ENCODE measurements at places on chromosomes 5 and 9.

- no peak for DNase-seq
Measured at GRCh38 chr9:95057101-95057500, 260.4 kb downstream of the FANCC start.

- no peak for DNase-seq
Measured at GRCh38 chr5:137831105-137831504, 36.6 kb upstream of the MYOT start.

DNA sequence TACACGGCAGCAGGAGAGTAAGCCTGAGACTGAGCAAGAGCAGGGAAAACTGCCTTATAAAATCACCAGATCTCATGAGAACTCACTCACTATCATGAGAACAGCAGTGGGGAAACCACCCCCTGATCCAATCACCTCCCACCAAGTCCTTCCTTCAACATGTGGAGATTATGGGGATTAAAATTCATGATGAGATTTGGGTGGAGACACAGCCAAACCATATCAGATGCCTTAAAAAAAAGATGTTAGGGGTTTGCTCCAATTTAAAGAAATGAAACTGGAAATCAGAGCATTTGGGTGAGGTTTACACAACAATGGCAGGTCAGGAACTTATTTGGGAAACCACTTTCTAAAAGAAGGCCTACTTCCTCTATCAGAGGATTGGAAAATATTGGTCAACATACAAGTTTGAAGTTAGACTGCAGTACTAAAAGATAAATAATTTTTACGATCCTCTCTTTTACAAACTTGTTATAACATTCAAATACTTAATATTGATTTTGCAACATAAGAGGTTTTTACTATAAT, 105.1 kb downstream of the FBN2 start:
- DNase-seq, result no peak

- no peak for DNase-seq
Measured at GRCh38 chr5:148511810-148512347, 128.1 kb downstream of the FBXO38 start.

DNA sequence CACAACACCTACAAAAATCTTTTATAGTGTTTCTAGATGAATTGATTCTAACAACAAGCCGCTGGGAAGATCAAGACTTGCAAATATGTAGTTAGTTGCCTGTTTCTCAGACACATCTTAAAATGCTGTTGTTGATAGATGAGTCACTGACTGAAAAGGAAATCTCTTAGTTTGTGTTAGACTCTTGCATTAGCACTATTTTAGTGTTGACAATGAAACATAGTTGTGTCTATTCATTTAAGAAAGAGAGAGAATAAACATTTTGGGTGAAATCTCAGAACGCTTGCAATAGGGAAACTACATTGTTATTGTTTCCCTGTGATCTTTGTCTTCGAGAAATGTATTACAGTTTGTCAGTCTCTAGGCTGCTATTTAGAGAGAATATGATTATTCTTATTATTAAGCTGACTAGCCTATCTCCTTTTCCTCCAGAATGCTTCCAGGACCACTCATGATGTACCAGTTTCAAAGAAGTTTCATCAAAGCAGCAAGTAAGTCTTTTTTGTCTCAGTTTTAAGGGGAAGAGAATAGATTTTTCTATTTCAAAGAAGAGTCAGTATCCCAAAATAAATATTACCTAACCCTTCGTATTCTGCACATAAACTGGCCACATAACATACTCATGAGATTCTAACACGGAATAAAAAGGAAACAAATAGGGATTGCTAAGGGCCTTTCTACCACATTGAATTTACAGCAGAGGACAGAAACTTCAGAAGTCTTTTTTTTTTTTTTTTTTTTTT, 285.6 kb downstream of the ARHGAP26 start:
- no peak for DNase-seq

DNA sequence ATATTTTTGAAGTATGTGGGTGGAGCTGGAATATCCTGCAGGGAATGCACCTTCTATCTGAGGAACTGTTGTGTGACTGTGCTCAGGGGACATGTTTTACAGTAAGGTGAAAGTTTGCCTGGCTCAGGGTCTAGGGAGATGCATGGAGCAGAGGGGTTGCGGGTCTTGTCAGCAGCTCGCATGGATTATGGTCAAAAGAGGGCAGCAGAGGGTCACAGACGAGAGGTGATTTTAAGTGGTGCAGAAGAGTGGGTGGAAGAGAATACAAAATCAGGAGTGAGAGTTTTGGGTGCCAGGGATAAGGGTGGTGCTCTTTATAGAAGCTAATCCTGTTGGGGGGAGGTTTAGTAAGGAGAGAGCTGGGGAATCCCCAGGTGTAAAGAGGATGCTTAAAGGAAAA, 53.5 kb upstream of the GRIN3A start:
- DNase-seq, result no peak

All from activated T-helper 9 cell treated with anti-CD3 and anti-CD28 coated beads, Interleukin-2, amount 50 U/mL, for 16 hours (primary cell).